ENCODE measurements at places on chromosomes 6 and 20.

GRCh38 chr6:78607189-78607588 is 260.2 kb upstream of the IRAK1BP1 start:
- DNase-seq, result no peak
- H3K4me3 ChIP-seq, result no peak overlapping the region
- no peaks in the 10 kb centered on the region for H3K4me1 ChIP-seq

DNA sequence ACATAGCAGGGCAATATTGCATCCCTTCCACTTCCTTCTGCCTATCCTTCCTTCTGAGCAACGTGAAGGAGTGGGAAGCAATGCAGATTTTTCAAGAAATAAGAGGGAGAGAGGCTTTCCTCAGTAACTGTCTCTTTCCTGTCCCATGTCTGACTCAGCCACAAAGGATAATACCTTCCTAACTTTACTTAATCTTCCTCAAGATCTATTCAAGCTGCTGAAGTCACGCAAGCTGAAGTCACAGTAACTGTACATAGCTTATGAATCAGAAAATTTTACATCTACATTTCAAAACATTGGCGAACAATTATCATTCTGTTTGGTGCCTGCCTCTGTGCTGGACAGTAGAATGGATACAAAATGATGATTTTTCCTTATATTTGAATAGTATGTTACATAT is 86.4 kb upstream of the POU3F2 start:
- no peak overlapping the region for H3K4me3 ChIP-seq
- DNase-seq, result no peak
- no peaks in the 10 kb centered on the region for H3K4me1 ChIP-seq
- no peaks in the 10 kb centered on the region for H3K36me3 ChIP-seq

DNA sequence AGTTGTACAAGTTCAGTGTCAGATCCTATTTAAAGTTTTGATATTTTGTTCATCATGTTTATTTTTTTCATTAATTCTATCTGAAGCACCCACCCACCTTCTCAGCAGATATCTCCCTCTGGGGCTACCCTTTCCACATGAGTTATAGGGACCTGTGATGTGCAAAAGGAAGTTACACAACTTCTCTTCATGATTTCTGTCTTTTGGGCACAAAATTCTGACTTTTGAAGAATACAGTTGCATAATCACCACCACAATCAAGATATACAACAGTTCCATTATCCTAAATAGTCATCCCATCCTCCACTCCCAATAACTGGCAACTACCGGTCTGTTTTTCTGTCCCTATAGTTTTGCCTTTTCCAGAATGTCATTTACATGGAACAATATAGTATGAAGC is 13.8 kb upstream of the FUCA2 start:
- DNase-seq, result no peak
- H3K4me3 ChIP-seq, result no peak overlapping the region
- H3K4me1 ChIP-seq, result no peaks in the 10 kb centered on the region
- no peaks in the 10 kb centered on the region for H3K36me3 ChIP-seq

GRCh38 chr20:3398681-3399252 is 8.7 kb downstream of the DNAAF9 start:
- no peak overlapping the region for H3K27ac ChIP-seq
- no peak overlapping the region for H3K4me3 ChIP-seq
- no peak for DNase-seq

GRCh38 chr20:43846516-43846905 is 68.1 kb upstream of the TOX2 start:
- H3K4me1 ChIP-seq, result no peaks in the 10 kb centered on the region
- no peaks in the 10 kb centered on the region for H3K36me3 ChIP-seq
- H3K4me3 ChIP-seq, result no peak overlapping the region
- DNase-seq, result no peak
- no peaks in the 10 kb centered on the region for H3K27me3 ChIP-seq
